Adipocyte (in vitro differentiated cells): ENCODE measurements at places on chromosomes 7 and 10.

GRCh38 chr7:111593343-111593742 lies 31.1 kb upstream of the IMMP2L start:
- DNase-seq: no peak

- DNase-seq: no peak
Observed at GRCh38 chr7:100830396-100830795, 3.1 kb upstream of the EPHB4 start.

- DNase-seq: no peak
Observed at GRCh38 chr7:33725111-33726025, 180.0 kb upstream of the BMPER start.

- no peak for DNase-seq
Observed at GRCh38 chr10:101075775-101076174, 14.0 kb downstream of the KAZALD1 start.

DNA sequence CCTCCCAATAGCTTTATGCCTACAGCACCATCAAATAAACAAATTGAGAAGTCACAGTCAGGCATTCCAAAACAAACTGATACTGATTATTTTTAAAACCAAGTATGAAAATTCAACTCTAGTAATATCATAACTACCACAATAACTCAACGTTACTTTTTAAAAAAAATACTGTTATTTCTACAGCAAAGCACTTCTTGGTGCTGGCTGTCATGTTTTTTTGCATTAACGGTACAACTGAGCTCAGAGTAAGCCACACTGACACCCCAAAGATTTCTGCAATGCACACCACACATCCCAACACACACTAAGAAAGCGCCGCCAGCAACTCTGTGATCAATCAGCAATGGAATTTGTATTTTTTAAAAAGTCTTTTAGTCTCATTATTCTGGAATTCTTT lies 113.6 kb downstream of the RNF32 start:
- no peak for DNase-seq

- no peak for DNase-seq
Observed at GRCh38 chr10:17282311-17282710, 54.3 kb downstream of the VIM start.

GRCh38 chr10:110175406-110175805 lies 32.0 kb upstream of the MXI1 start:
- no peak for DNase-seq

DNA sequence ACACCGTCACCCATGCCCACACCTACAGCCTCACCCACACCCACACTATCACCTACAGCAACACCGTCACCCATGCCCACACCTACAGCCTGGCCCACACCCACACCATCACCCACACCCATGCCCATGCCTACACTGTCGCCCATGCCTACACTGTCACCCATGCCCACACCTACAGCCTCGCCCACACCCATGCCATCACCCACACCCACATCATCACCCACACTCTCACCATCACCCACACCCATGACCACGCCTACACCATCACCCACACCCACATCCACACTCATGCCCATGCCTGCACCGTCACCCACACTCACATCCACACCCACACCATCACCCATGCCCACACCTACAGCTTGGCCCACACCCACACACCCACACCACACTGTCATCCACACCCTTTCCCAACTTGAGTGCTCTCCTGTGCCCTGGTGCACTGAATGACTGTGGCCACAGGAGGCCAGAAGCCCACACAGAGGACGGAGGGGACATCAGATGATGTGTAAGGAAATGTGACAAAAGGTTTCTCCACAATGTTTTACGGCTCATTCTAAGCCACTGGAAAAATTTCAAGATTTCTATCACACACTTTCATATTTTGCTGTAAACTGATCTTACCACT lies 153.3 kb downstream of the WDR37 start:
- DNase-seq: no peak

- no peak for DNase-seq
Observed at GRCh38 chr7:133822001-133822641, 305.0 kb upstream of the LRGUK start.

- DNase-seq: no peak
Observed at GRCh38 chr10:124723826-124724225, 20.4 kb downstream of the FAM53B start.

GRCh38 chr7:104859754-104860426 lies 154.1 kb upstream of the KMT2E start:
- DNase-seq: no peak

DNA sequence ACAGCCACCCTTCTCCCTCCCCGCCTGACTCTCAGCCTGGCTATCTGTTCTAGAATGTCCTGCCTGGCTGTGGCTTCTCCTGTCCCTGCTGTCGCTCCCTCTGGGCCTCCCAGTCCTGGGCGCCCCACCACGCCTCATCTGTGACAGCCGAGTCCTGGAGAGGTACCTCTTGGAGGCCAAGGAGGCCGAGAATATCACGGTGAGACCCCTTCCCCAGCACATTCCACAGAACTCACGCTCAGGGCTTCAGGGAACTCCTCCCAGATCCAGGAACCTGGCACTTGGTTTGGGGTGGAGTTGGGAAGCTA lies 1.2 kb downstream of the EPO start:
- no peak for DNase-seq

DNA sequence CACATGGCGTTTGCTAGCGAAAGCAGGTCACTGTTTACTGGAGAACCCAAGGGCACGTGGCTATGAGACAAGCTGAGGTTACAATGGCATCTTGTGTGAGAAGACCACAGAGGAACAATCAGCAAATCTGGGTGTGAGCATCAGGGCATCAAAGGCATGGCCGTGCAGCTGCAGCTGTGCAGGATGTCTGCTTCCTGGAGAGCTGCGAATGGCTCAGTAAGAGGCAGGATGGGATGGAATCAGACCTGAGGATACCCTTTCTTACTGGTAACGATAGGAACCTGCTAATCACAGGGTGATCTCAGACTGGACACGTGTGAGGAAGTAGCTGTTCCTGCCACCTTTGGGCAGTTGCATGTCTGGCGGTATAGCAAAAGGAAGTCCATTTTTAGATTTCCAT lies 119.5 kb downstream of the RNF216 start:
- no peak for DNase-seq

DNA sequence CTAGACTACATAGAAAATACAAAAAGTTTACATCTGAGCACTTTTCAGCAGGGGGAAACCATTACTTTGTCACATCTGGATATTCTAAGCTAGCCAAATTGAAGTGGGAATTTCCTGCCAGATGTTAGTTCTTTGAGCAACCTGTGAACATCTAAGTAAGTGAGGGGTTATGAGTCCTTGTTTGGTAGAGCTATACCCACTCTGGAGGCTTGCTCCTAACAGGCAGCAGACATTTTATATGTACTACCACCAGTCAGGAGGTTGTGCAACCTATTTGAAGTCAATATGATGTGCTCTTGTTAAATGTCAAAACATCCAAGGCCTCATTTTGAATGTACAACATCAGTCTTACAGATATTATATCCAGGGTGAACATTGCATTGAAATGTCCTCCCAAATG lies 143.3 kb upstream of the KAT6B start:
- peak; percentile 37 for DNase-seq

DNA sequence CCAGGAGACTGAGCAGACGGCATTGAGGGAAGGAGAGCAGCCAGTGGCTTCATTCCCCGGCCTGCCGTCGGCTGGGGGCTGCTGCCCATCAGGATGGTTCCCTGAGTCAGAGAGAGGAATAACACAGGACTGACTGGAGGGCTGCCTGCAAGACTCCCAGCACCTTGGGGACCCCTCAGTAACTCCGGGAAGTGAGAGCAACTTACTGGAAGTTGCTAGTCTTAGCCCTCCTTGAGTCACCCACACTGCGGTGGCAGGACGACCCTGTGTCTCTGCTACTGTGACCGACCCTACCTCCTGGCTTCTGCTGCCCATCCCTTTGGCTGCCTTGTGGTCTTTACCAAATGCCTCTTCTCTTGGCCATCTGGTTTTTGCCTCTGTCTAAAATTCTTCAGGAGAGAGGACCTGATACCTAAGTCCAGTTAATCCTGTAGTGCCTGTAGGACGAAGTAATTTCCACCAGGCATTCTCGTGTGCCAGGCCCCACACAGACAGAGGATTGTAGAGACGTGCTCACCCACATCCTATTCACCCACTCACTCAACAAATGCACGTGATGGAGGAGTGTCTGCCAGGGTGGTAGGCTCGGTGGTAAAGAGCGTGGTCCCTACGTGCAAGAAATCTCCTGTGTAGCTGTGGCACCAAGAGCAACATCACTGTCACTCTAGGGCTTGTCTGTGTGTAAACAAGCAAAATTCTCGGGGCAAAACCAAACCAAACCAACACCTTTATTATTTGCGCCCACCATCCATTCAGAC lies 156.5 kb downstream of the PRKCQ start:
- DNase-seq: no peak

- no peak for DNase-seq
Observed at GRCh38 chr10:86349474-86349873, 17.1 kb downstream of the GRID1 start.

DNA sequence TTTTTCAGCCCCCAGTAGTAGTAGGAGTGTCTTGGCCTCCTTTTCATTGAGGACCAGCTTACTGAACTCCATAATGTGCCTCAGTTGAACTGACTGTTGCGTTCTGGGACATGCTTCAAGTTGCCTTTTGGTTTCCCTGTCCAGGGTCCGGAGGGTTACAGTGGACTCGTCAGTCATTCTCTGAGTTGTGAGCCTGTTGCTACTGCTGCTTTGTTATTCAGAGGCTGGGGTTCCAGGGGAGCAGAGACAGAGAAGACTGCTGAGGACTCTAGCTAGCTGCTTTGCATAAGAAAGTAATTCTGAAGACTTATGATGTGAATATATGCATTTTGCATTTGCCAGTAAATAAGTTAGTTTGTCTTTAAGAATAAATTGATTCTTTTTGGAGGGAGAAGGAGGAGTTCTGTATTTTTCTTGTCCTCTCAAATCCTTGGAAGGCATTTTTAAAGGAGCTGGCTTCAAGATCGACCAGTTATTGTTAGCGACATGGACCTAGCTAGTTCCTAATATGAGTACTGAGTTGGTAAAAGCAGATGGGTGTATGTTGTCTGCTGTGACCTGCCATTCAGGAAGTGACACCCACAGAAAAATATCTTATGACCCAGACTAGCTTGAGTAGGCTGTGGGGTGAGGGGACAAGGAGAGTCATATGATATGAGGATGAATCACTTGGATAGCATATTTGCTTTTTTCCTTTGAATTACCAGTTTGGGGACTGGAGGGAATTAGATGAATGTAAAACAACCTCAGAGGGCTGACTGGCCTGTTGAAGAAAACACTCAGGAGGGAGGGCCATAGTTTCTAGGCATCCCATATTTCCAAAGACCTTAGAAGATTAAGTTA lies 8.3 kb downstream of the PI4K2A start:
- peak; percentile 73 for DNase-seq

DNA sequence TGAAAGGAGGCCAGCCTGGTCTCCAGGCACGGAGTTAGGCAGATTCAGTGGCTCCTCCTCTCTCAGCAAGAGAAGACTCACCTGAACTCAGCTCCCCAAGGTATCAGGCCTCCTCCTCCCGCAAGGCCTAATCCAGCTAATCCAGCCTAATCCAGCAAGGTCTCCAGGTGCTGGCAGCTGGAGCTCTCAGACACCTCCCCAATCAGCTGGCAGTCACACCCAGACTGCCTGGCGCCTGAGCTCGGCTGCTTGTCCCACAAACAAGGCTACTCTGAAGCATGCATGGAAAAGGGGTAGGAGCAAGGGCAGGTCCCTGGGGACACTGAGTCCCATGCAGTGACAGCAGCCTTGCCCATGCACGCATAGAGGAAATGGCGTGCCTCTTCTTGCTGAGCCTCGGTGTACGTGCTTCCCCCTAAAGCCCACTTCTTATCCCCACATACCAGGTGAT lies 3.3 kb upstream of the OPN4 start:
- no peak for DNase-seq

- DNase-seq: no peak
Observed at GRCh38 chr7:87497482-87497881, 22.0 kb upstream of the ABCB4 start.

GRCh38 chr7:79421751-79422150 lies 31.7 kb downstream of the MAGI2 start:
- no peak for DNase-seq

DNA sequence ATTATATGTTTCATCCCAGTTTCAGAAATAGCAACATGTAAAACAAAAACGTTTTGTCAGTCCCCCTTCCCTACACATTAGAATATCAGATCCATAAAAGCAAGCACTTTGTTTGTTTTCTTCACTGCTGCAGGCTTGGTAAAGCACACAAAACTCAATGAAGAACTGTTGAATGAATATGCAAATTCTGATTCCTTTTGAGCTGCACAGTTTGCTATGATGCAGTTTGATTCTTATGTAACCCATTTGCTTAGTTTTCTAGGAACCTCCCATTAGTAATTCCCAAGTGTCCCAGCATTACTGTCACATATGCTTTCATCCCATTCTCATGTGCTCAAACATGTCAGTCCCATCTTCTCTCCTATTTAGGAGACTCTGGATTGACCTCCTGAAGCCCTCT lies 26.1 kb upstream of the CHCHD3 start:
- DNase-seq: no peak

GRCh38 chr7:76426246-76426645 lies 1.5 kb downstream of the ZP3 start:
- no peak for DNase-seq

DNA sequence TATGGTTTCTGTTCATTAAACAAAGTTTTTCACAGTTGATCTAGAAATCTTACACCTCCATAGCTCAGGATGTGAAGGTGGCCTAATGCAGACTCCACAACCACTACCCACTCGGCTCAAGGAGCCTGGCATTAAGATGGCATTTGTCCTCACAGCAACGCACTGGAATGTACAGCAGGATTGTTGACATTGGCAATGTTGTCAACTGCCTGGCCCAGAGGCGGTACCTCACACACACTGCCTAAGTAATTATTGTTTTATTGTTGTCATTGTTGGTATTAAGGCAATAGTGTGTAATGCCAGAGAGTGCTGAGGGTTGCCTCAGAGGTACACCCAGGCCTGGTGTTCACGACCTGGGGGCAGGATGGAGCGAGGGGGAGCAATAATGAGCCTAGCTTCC lies 38.3 kb downstream of the LRRC18 start:
- no peak for DNase-seq

DNA sequence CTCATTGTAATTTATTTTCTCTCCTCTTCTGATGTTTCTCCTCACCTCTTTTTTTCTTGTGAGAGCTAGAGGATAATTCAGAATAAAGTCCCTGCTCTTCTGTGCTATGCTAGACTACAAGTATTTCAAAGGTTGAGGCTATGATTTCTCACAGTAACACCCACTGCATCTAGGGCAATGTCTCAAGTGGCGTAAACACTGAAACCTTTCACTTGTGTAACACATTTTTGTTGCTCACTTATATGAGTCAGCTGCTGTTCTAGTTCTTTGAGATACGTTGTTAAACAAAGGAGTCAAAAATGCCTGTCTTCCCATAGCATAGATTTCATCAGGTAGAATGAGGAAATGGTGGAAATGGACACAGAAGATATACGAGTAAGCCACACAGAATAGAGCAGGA lies 305.1 kb upstream of the PITRM1 start:
- DNase-seq: peak; percentile 63

- DNase-seq: no peak
Observed at GRCh38 chr10:70122742-70123141, 9.9 kb downstream of the AIFM2 start.

DNA sequence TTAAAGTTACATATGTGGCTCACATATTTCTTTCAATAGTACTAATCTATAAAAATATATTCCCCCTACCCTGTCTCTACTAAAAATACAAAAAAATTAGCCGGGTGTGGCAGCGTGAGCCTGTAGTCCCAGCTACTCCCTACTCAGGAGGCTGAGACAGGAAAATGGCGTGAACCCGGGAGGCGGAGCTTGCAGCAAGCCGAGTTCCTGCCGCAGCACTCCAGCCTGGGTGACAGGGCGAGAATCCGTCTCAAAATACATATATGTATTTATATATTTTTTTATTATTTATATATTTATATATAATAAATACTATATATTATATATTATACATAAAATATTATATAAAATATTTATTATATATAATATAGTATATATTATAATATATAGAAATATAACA lies 69.7 kb upstream of the GRM3 start:
- DNase-seq: no peak
